ENCODE measurements at places on chromosomes 5 and 9.

GRCh38 chr9:107809871-107810460 is 320.4 kb upstream of the KLF4 start:
- DNase-seq, result no peak

DNA sequence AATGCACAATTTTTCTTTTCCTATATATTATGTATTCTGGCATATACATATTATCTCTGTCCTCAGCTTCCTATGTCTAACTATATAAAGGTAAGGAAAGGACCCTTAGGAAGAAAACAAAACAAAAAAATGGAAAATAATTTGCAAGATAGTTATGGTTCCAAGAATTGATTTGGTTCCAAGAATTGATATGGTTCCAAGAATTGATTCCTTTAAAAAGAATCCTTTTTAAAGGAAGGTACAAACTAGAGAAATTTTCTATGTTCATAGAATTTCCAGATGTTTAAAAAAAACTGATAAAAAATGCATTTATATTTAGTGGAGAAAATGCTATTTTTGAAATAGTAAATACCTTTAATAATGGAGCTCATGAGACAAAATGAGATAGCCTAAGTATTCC is 12.1 kb downstream of the LYRM7 start:
- no peak for DNase-seq

DNA sequence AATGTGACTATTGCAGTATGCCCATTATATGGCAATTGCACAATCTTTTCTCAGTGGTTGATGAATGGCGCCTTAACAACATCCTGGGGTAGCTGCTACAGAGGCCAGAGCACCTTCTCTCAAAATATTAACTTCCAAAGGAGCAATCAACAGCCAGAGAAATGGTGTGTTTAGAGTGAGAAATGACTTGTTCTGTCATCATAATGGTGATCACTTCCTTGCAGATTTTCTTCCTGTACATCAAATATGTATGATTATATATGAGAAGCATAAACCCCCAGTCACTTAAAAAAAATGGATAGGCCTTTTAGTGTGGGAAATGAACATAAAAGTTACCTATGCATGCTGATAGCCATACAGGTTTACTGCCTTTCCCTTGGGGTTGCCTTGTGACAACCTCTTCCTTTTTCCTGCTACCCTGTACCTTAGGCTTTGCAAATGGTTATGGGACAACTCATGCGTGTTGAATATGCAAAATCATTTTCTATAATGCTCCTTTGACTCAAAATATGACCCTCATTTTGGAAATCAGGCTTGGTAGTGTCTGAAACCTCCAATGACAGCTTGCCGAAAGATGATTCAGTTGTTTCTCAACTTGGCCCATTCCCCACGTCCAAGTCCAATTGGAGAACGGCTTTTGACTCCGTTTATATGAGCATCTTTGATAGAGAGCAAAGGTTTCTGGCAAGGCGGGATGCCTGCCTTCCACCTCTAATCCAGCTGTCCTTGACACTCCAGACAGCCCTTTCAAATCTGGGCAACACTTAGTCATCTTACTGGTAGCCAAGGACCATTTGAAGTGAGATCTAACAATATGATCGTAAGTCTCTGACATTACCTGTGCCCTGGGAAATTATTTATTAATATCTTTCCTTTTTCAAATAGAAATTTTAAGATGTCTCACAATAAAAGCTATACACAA is 69.3 kb downstream of the SLC1A1 start:
- DNase-seq, result no peak

GRCh38 chr5:53895091-53895683 is 334.7 kb downstream of the NDUFS4 start:
- no peak for DNase-seq

DNA sequence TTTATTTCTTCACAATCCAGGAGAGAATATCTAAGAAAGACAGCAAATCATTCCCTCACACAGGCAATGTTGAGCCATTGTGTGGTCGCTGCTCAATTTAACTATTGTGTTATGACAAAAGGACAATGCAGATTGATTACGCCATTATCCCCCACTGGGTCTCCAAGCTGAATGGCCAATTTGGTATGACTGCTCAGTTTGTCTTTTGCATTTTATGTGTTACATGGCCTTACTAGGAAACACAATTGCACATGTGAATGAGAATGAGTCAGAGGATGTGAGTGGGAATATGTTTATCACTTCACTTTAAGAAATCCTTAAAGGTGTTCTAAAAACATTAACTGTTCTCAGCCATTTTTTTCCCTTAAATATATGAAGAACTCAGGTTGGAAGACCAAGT is 108.3 kb downstream of the FAM174A start:
- DNase-seq, result no peak

DNA sequence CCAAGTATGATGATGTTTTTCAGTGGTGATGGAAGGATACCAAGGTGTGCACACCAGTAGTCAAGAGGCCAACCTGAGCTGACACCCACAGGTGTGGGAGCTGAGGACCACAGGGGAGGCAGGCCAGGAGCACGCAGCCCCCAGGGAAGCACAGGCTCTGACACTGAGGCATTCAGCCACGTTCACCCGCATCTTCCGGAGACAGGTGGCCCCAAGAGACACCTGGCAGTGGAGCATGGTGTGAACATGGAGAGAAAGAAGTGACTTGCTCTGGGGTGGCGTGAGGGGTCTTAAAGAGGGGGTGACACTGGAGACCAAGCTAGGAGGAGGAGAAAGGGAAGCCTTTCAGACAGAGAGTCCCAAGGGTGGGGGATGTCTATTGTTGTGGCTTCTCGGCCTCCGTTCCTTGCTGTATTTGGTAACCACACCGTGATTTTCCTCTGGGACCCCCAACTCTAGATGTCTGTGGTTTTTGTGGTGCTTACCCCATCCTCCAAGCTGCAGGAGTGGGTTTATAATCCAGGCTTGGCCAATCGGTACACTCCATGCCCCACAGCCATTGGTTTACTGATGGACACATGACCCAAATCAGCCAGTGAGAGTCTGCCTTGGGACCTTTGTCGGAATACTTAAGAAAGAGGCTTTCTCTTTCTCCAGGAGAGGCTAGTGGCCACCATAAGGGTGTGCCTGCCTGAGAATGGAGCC is 84.6 kb downstream of the HRH2 start:
- DNase-seq, result no peak

Measured in activated CD4-positive, alpha-beta T cell treated with anti-CD3 and anti-CD28 coated beads for 36 hours (primary cell).